ENCODE measurements at places on chromosomes 16 and 17. TPM values are rescaled to one million over a fixed set of nuclear protein-coding genes. Genes with fewer than 3 reads are reported as not detected.

- no peak for DNase-seq
These were observed 735.1 kb upstream of the GOT2 start for GRCh38 chr16:59469266-59469665.

DNA sequence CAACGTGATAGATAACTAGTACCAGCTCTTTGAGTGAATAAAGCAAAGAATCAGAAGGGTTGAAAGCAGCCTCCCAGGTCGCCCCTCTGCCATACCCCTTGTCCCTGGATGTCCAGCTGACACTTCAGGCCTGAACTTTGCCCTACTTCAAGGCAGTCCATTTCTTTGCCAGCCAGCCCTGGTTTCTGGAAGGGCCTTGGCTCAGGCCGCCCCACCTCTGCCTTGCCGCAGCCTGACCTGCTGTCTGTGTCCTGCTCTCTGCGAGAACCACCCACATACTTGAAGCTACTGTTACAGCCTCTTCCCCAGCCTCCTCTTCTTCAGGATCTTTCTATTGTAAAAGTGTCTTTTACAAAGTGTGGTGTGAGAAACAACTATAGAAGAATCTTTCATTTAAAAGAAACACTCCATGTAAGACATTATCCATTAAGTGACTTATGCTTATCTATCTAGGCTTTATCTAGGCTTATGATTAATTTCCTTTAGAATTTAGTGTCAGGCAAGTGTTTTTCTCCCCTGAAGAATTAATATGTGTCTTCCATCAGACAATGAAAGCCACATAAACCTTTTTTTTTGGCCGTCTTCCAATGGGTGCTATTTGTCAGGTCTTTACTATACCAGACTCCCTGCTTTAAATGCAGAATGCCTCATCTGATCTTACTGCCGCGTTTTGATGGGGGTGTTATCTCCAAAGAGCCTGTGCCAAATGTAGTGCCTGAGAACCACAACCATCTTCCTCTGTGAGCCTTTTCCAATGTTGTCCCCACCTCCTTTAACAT lies 133.9 kb downstream of the SOCS1 start:
- DNase-seq = no peak

GRCh38 chr16:88599825-88600538 lies 29.8 kb downstream of the ZC3H18 start:
- DNase-seq = no peak

GRCh38 chr17:74442291-74442669 lies 10.4 kb downstream of the GPRC5C start:
- no peak for DNase-seq

DNA sequence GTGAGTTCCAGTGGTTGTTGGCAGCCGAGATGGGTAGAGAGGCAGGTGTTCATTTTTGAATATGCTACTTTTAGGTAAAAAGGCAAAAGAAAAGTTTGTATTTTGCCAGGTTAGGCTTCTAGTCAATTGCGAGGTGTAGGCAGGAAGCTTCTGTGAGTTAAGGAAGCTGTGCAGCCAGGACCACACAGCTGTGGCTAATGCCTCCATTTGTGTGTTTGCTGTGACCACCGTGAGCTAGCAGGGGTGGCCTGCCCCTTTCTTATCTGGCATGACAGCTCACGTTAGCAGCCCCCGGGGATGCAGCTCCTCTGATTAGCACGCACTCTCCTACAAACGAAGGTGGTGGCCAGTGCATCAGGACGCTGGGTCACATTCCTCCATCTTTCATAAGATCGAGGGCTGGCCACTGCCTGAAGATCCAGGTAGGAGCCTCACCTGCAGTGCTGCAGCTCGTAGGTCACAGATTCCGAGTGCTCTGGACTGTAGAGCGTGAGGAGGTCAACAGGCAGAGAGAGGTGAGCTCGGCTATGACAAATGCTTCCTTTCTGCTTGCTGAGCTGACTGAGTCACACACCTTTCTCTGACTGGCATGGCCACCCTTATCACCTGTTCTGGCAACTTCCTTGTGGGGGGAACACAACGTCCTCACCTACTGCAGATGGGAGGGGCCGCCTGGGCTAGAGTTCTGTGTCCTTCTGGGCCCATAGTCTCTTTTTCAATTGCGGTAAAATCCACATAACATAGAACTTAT lies 244.4 kb downstream of the HS3ST3B1 start:
- no peak for DNase-seq

DNA sequence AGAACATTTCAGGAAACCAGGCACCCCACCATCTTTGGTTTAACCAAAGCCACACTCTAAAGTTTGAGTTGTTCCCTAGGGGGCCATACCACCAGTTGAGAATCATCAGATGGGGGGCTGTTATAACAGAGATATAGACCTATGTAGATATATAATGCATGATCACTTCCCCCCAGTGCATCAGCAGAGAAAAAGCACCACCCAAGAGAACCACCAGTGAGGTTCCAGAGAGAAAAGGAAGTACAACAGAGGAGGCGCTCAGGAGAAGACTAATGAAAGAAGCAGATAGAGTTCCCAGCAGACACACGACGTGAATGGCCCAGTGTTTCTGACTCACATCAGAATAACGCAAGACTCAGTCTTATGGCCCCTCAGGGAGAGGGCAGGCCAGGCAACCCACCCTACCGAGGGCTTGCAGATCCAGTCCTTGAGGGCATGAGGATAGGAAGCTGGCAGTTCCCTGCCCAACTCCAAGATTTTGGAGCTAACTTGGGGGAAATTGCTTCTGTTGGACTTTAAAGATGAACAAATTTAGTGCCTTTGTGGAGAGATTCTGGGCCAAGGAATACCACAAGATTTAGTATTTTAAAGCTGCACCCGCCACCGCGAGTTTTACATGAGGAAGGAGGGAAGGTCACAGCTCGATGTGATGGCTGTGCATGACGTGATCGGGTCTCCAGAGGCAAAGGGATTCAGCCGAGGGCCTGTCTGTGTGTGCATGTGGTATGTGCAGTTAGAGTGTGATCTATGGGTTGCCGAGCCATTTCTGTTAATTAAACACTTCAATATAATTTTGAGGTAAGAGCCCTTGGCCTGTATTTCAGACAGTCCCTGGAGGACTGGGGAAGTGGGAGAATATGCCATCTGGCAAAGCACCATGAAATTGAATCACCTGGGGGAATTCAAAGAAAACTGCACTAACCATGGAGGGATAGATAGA lies 53.1 kb downstream of the AIPL1 start:
- DNase-seq = no peak

DNA sequence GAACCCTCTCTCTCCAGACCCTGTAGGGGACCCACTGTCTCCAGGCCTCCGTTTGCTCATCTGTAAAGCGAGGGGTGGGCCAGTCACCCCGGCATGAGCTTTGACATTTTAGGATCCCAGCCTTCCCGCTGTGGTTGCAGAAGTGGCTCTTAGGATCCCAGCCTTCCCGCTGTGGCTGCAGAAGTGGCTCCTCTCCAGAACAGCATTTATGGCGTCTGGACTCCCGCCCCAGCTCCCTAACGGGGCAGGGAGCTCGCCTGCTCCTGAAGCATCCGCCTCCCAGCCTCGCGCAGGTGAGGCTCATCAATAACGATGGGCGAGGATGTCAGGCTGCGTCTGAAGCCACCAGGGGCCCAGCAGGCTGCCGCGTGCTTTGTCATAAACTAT lies 222.3 kb upstream of the TNRC6C start:
- no peak for DNase-seq

- DNase-seq = no peak
These were observed 2.6 kb downstream of the ARHGAP17 start for GRCh38 chr16:25012525-25012991.

- no peak for DNase-seq
These were observed 18.8 kb upstream of the MMD start for GRCh38 chr17:55440391-55440790.

- no peak for DNase-seq
These were observed 78.3 kb downstream of the SOCS1 start for GRCh38 chr16:11177578-11178160.

DNA sequence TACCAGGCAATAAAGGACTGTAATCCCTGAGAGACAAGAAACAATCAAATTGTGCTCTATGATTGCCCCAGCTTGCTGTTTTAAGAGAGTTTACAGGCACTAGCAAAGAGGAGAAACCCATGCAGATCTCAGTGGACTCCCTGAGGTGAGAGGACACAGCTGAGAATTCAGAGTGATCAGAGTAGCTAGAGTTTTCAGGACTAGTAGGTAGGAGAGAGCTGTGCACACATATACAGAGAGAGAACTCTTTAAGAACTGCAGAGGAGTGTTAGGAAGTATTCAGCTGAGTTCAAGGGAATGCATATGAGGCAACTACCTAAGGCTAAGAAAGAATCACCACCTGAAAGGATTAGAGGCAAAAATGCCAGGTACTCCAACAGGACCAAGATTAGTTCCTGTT lies 904.8 kb downstream of the CDH8 start:
- no peak for DNase-seq

GRCh38 chr17:50672831-50673551 lies 34.7 kb downstream of the ANKRD40 start:
- DNase-seq = peak; percentile 17

- DNase-seq = no peak
These were observed 47.8 kb downstream of the BMERB1 start for GRCh38 chr16:15482068-15482747.

DNA sequence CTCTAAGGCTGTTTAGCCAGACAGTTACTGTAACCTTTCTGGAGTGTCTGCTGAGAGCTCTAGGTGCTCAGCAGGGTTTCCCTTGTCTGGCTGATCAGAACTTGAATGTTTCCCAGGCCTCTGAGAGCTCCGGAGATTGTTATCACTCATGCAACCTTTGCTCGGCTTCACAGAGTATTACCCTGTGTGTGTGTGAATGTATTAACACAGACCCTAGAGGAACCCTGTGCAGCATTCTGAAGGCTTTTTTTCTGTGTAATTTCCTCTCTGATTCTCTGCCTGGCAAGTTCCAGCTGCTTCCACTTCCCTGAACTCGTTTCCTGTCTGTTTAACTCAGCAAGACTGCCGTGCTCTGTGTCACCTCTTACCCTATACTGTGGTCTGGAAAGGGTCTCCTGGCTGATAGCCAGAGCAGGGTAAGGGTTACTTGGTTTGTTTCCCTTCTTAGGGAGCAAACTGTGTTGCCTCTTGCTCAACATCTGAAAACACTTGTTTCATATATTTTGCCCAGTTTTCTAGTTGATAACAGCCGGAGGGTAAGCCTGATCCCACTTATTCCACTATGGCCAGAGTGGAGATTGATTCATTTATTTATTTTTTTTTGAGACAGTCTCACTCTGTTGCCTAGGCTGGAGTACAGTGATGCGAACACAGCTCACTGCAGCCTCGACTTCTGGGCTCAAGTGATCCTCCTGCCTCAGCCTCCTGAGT lies 21.7 kb downstream of the PRMT7 start:
- DNase-seq = no peak

- DNase-seq = no peak
These were observed 8.4 kb downstream of the LRRC3C start for GRCh38 chr17:39935909-39936308.

DNA sequence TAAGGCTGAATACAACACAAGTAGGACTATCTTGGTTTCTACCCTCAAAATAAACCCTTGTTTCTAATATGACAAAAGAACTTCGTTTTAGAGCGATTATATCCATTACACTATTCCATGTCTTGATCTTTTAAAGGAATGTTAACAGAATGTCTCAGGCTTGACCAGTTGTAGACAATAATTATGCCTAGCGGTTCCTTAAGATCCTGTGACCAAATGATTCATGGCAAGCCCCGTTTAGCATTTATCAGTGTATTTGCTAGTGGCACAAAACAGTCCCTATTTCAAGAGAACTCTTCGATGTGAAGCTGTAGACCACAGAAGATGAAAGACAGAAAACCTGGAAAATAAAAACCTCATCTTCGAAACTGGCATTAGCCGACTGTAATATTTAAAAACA lies 200.9 kb upstream of the SOX9 start:
- no peak for DNase-seq

DNA sequence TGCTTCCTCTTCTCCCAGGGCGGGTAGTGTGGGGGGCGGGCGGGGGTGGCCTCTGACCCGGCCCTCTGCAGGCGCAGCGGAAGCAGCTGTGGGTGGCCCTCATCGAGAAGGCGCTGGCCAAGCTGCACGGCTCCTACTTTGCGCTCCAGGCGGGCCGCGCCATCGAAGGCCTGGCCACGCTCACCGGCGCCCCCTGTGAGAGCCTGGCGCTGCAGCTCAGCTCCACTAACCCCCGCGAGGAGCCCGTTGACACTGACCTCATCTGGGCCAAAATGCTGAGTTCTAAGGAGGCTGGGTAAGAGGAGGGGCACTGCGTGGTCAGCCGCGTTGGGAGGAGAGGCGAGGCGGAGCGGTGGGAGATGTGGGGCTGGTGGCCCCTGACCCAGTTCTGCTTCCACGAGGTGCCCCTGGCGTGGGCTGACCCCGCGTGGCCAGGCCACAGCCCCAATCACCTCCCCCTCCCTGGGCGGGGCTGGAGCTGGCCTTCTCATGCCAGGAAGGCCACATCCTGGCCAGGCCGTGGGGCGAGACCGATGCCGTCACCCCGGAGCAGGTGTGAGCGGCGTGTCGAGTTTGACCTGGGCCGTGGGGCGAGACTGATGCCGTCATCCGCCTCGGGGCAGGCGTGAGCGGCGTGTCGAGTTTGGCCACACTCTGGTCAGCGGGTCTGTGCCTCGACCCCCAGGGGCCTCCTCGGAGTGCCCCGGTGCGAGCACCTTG lies 10.5 kb upstream of the PRR35 start:
- no peak for DNase-seq

DNA sequence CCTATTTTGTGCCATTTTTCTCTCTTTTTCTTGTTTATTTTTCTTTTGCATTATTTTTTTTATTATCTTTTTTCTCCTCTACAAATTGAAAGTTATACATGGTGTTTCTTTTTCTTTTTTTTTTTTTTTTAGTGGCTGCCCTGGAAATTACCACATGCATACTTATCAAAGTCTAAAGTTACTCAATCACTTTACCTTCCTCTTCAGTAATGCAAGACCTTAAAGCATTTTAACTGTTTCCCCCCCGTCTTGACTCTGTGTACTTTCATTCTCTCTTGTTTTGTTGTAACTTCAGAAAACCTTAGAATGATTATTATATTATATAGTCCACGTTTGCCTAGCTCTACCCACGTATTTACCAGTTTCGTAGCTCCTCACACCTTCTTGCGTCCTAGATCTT lies 33.3 kb upstream of the SMPD3 start:
- no peak for DNase-seq

- no peak for DNase-seq
These were observed 18.7 kb upstream of the GSE1 start for GRCh38 chr16:85594273-85594977.

- DNase-seq = no peak
These were observed 39.0 kb downstream of the CYB5D2 start for GRCh38 chr17:4182043-4182442.

- DNase-seq = no peak
These were observed 31.2 kb upstream of the TENT4B start for GRCh38 chr16:50121721-50122445.

Gene AOC3
- total RNA-seq = 106 TPM

Gene KRT28
- not detected for total RNA-seq

Gene ATP6V0A1
- 106 TPM for total RNA-seq

Gene NPIPA5
- 1.2 TPM for total RNA-seq

Gene HLF
- 12.5 TPM for total RNA-seq

Gene SCGB1C2
- not detected for total RNA-seq
